ENCODE measurements at places on chromosomes 7 and 10.

- no peak for DNase-seq
These were observed 6.3 kb downstream of the RAPGEF5 start for GRCh38 chr7:22350466-22351328.

GRCh38 chr7:142185801-142186200 is 72.1 kb downstream of the PRSS58 start:
- DNase-seq, result no peak

DNA sequence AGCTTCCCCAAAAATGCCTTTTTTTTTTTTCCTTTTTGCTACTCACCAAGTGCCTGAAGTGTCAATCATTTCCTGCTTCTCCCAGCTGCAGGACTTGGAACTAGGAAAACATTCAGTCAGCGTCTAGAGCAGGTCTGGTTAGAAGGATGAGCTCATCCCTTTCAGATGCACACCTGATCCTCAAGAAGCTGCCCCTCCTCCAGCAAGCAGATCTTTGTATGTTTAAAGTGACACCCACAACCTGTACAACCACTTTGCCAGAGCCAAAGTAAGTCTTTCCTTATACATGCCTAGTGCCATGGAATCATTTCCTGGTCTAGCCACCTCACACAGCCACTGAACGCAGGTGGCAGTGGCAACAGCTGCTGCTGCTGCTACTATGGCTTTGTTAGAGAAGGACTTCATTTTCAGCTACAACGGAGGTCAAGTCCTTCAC is 10.4 kb upstream of the USP54 start:
- DNase-seq, result no peak

DNA sequence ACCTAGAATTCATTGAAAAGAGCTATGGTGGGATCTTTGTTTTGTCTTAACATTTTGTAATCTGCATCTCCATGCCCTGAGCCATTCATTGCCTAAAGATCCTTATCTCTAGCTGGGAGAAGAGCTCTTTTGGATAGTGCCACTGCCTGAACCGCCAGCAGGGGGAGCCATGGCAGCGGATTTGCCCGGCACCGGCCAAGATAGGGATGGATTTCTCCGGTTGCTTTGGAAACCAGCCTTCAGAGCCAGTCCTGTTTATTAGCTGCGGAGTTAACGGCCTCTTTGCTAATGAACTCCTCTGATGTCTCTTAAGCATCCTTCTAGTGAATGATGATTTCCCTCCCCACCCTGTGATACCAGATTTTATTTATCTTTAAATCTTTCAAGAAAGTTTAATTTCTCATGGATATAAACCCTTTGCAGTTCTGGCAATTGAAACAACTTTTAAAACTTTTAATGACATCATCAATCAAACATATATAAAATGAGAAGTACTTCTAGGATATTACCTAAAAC is 58.2 kb upstream of the LYZL2 start:
- peak; percentile 24 for DNase-seq
